Endothelial cell (in vitro differentiated cells): ENCODE measurements at places on chromosomes 1 and 21.

GRCh38 chr1:3063379-3064295 lies 5.4 kb upstream of the PRDM16 start:
- DNase-seq = no peak

DNA sequence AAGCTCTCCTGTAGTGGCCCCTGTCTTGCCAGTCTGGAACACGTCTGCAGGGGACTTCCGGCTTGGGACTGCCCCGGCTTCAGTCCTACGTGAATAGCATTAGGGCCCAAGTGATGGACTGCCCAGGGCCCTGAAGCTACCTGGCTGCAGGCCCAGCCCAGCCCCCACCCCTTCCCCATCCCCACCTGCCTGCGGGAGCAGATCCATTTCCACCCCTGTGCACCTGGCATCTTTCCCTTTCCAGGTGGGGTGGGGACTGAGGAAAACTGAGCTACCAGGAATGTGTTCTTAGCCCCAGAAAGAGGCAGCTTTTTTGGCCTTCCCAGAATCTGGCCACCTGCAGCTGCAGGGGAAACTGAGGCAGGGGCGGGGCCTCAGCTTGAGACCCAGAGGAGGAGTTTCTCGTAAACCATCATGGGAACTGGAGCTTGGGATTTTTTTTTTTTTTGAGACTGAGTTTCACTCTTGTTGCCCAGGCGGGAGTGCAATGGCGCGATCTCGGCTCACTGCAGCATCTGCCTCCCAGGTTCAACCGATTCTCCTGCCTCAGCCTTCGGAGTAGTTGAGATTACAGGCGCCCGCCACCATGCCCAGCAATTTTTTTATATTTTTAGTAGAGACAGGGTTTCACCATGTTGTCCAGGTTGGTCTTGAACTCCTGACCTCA lies 3.2 kb downstream of the EDN2 start:
- DNase-seq = no peak

- DNase-seq = no peak
Measured at GRCh38 chr1:180096584-180097325, 57.9 kb upstream of the QSOX1 start.

DNA sequence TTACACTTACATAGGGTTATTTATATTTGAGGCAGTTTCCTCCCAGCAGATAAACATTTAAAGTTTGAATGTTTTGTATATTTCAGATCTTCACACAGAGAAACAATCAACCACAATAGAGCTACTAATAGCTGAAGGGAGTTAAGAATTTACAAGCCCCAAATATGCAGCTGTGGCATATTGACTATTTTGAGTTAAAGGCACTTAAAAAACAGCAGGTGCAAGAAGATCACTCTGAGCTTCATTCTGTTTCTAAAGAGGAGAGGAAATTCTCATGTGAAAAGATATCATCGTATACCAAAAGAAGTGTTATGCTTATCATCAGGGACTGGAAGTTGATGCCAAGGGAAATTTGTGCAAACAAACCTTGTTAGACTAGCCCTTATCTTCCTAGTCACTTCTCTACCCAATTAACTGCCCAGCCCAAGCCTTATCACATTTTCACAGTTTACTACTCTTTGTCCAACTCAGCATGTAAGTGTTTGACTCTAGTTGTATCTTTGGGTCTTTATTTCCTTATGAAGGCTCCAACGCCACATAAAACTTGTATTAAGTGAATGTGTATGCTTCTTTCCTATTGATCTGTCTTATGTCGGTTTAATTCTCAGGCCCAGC lies 66.3 kb upstream of the COG2 start:
- DNase-seq = no peak

DNA sequence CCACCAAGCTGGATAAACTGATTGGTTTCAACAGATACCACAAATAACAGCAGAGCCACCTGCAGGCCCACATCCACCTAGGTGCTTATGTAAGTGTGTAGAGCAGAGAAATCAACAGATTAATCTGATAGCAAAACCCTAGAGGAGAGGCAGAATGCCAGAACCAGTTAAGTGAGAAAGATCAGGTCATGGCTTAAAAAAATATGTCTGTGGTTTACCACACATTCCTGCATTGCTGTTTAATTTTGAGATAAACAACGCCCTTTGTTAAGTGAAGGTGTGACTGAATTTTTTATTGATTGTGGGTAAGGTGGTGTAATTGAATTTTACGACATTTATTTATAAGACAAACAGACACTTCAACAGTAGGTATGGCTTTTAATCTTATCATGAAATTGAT lies 21.2 kb downstream of the CRNN start:
- no peak for DNase-seq

DNA sequence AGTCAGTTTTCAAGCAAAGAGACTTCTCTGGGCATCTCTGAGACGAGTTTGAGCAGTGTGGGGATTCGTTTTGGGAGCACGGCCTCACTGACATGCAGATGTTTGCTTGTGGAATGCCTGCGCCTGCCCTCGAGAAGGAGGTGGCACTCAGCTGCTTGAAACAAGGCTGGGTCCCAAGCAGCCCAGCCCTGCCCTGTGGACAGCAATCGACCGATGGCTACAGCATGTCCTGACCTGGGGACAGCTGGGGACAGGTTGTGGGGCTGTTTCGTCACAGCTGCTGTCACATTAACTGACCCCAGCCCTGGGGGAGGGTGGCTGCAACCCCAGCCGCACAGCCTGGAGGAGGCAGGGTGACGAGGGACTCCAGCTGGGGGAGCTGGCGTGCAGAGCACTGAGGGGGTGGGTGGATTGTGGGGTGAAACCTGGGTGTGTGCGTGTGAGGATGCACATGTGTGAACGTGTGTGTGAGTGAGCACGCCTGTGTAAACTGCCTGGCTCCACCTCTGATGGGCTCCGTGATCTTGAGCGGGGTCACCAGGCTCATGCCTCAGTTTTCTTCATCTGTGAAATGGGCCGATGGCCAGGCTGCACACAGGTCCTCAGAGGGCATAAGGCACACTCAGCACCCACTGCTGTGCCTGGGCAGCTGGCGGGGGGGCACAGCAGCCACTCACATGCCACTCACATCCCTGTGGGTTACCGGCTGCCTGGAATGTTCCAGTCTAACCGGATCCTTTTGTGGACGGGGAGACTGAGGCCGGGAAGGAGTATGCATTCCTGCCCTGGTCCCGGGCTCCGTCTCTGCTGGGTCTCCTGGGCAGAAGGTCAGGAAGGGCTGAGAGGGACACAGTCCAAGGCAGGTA lies 49.3 kb downstream of the COL18A1 start:
- no peak for DNase-seq

GRCh38 chr1:25257196-25257595 lies 9.9 kb upstream of the RSRP1 start:
- DNase-seq = no peak

DNA sequence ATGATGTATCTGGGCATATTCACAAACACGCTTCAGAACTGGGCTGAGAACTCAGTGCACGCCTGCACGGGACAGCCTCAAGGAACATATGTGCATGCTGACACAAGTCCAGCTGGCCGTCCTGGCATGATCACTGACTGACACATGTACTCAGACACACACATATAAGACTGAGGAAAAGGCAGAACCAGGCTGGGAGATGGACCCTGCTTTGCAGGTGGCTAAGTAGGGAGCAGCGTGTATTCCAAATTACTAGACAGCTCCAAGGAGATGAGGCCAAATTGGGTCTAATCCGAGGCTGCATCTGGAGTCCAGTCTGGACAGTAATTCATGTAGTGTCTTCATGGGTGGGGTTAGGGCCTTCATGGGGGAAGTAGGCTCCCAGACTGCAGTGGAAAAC lies 41.4 kb upstream of the GJB5 start:
- no peak for DNase-seq

DNA sequence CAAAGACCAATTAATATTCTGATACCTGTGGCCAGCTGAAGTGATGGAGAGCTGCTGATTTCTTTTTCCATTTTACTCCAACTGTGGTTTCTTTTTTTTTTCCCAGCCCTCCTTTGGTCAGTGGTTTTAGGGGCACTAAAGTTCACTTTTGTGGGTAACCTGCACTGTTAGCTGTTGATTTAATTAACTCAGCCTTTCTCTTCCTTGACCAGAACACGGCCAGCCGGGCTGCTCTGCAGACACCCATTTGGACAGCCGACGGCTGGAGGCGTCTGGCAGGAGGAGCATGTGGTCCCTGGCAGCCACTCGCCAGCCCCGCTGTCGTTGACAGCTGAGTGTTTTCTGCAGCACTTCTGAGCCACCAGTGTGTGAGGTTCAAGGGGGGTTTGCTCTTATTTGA lies 136.2 kb upstream of the RUNX3 start:
- DNase-seq = no peak
